HepG2 (cell line): ENCODE measurements at places on chromosomes 12 and 14. TPM values are rescaled to one million over a fixed set of nuclear protein-coding genes. Genes with fewer than 3 reads are reported as not detected.

The ST8SIA1 gene
- total RNA-seq = not detected in 2 replicates

DNA sequence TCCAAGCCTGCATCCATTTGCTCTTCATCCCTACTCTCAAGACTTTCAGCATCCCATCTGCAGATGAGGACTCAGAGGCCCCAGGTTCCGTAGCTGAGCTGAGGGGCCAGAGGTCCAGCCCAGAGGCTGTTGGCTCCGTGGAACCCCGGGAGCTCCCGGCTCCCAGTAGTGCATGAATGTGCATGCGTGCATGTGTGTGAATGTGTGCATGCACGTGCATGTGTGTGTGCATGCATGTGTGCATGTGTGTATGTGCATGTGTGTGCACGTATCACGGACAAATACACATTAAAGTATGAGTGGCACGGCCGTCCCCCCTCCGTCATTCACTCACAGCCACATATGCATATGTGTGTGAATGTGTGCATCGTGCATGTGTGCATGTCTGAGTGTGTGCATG, 149.9 kb downstream of the KIF26A start:
- 0 out of 3 replicates have a peak, but pooled peaks cover 3% of the 10 kb centered on the region for H3K27me3 ChIP-seq
- no peak overlapping the region for H3K27ac ChIP-seq
- no peak overlapping the region for H3K4me3 ChIP-seq
- no peaks in the 10 kb centered on the region for H3K36me3 ChIP-seq
- H3K4me1 ChIP-seq = no peaks in the 10 kb centered on the region
- no peak for DNase-seq

GRCh38 chr14:94517248-94517640, 8.0 kb upstream of the SERPINA12 start:
- no peaks in the 10 kb centered on the region for H3K36me3 ChIP-seq
- H3K4me1 ChIP-seq = peaks cover 91% of the 10 kb centered on the region
- H3K27me3 ChIP-seq = no peaks in the 10 kb centered on the region
- no peak overlapping the region for H3K4me3 ChIP-seq
- no peak overlapping the region for H3K27ac ChIP-seq

GRCh38 chr14:37413504-37414003, 181.5 kb downstream of the FOXA1 start:
- H3K36me3 ChIP-seq = no peaks in the 10 kb centered on the region
- DNase-seq = peak; percentile 69
- peaks cover 22% of the 10 kb centered on the region for H3K4me1 ChIP-seq
- peak overlapping the region; percentile 26 for H3K27ac ChIP-seq

The CACNA1C gene
- not detected in 2 replicates for total RNA-seq

- H3K27me3 ChIP-seq = peaks cover 4% of the 10 kb centered on the region; the same call in 1 of the 3 replicates
- H3K4me1 ChIP-seq = peaks cover 45% of the 10 kb centered on the region
- H3K27ac ChIP-seq = peak overlapping the region; percentile 82
- DNase-seq = no peak
- no peaks in the 10 kb centered on the region for H3K36me3 ChIP-seq
- peak overlapping the region; percentile 83 for H3K4me3 ChIP-seq
Measured at GRCh38 chr14:105476831-105477659, 2.4 kb downstream of the CRIP2 start.

GRCh38 chr12:132448463-132448820, 41.5 kb upstream of the FBRSL1 start:
- DNase-seq = no peak
- peaks cover 46% of the 10 kb centered on the region for H3K4me1 ChIP-seq
- peaks cover 28% of the 10 kb centered on the region for H3K27me3 ChIP-seq
- no peak overlapping the region for H3K4me3 ChIP-seq
- H3K36me3 ChIP-seq = no peaks in the 10 kb centered on the region

DNA sequence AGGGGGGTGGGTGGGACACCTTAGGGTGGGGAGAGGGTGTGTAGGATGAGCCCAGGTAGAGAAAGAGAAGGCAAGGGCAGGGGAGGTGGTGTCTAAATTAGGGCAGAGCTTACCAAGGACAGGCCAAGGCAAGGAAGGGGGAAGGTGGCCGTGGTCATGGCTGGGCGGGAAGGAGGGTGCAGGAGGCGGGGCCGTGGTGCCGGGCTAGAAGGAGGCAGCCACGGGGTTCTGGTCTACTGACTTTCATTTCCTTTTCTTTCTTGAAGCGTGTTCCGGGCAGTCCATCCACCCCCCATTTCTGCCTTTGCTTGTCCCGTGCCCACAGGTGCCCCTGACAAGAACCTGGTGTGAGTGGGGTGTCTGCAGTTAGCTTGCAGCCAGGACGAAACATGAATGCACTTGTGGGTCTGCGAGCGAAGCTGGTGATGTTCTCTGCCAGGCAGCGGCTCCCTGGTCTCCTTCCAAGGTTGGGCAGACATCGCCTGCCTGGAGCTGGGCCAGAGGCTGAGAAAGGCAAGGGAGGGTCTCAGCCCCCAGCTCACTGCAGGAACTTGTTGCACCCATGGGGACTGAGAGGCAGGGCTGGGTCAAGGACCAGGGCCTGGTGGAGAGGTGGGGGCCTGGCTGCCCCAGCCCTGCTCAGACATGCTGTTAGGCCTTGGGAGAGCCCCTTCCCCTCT, 58.2 kb downstream of the KIF26A start:
- H3K36me3 ChIP-seq = no peaks in the 10 kb centered on the region
- DNase-seq = no peak
- no peaks in the 10 kb centered on the region for H3K4me1 ChIP-seq

- H3K36me3 ChIP-seq = no peaks in the 10 kb centered on the region
- H3K4me3 ChIP-seq = no peak overlapping the region
- H3K4me1 ChIP-seq = no peaks in the 10 kb centered on the region
- H3K27me3 ChIP-seq = no peaks in the 10 kb centered on the region
- no peak overlapping the region for H3K27ac ChIP-seq
- no peak for DNase-seq
Measured at GRCh38 chr14:78335531-78335930, 165.4 kb downstream of the NRXN3 start.

The TMEM132D gene
- total RNA-seq = not detected in 2 replicates

The SLC7A8 gene
- total RNA-seq = not detected in 2 replicates

The AQP6 gene
- total RNA-seq = 0.51 and 1.3 TPM in 2 replicates

The HRK gene
- total RNA-seq = 0.02 TPM in 1 of 2 replicates, not detected in the other

- DNase-seq = no peak
- no peak overlapping the region for H3K27ac ChIP-seq
- no peak overlapping the region for H3K4me3 ChIP-seq
- no peaks in the 10 kb centered on the region; the same call in 1 of the 3 replicates for H3K27me3 ChIP-seq
Measured at GRCh38 chr12:76144245-76144549, 59.7 kb upstream of the NAP1L1 start.

DNA sequence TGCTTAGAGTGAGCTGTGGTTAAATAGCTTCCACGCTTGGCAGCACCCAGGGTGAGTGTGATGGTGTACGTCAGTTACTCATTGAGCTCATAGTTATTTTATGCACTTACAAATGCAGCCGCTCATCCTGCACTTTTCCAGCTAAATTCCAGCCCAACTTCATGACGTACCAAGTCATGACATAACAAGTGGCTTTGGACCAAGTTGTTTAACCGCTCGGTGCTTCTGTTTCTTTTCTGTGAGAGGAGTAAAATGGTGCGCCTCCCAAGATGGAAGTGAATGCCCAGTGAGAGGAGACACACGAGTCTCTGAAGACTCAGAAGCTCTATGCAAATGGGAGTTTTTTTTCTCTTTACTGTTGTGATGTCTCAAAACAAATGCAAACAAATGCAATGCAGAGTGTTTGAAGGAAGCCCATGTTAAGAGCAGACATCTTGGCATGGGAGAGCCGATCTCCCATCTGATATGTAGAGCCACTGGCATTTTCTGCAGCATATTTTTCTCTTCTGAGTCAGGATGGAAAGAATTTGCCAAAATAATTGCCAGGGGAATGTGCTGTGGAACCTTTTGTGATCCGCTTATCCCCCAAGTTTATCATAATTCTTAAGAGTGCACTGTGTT, 72.2 kb downstream of the FBXW8 start:
- no peaks in the 10 kb centered on the region for H3K36me3 ChIP-seq
- no peak for DNase-seq
- no peak overlapping the region for H3K27ac ChIP-seq
- H3K27me3 ChIP-seq = no peaks in the 10 kb centered on the region

- no peak overlapping the region for H3K4me3 ChIP-seq
- H3K36me3 ChIP-seq = no peaks in the 10 kb centered on the region
- no peaks in the 10 kb centered on the region for H3K4me1 ChIP-seq
- H3K27me3 ChIP-seq = no peaks in the 10 kb centered on the region; the same call in 2 of the 3 replicates
- no peak overlapping the region for H3K27ac ChIP-seq
Measured at GRCh38 chr12:127536833-127537428, 730.0 kb upstream of the TMEM132C start.

DNA sequence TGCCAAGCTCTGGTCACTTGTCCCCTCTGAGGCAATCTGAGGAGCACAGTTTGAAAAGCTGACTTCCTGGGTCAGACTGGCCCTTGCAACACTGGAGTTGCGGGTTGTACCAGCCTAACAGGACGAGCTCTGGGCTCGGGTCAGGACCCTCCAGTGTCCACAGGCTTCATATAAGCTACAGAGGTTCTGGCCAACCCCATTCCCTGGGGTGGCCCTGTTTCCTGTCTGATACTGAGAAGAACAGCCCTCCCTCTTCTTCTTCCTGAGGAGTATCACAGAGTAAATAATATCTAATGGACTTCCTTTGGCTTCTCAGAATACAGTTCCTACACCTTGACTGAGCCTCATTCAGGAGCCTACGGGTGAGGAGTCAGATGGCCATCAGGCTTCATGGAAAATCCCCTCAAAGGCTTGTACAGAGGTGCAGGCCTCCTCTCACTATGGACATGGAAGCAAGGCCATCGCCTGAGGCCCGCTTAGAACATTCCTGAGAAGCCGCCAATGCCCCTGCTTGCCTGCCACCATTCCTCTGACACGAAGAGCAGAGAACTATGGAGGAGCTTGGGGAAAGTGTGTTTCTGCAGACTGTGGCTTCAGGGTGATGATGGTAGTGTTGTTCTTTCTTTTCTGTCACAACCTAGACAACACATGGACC, 28.5 kb upstream of the ANO2 start:
- no peak overlapping the region for H3K27ac ChIP-seq
- no peak for DNase-seq
- no peaks in the 10 kb centered on the region for H3K36me3 ChIP-seq
- peaks cover 2% of the 10 kb centered on the region for H3K27me3 ChIP-seq

The NANOG gene
- total RNA-seq = 0.24 TPM in 1 of 2 replicates, not detected in the other

- no peak for DNase-seq
- H3K27me3 ChIP-seq = peaks cover 3% of the 10 kb centered on the region
- H3K4me1 ChIP-seq = no peaks in the 10 kb centered on the region
- H3K4me3 ChIP-seq = no peak overlapping the region
- H3K36me3 ChIP-seq = no peaks in the 10 kb centered on the region
Measured at GRCh38 chr14:104108570-104109541, 23.4 kb downstream of the ASPG start.

GRCh38 chr12:14846876-14847580, 3.7 kb upstream of the ART4 start:
- H3K27me3 ChIP-seq = no peaks in the 10 kb centered on the region
- DNase-seq = peak; percentile 23
- H3K36me3 ChIP-seq = no peaks in the 10 kb centered on the region
- peaks cover 38% of the 10 kb centered on the region for H3K4me1 ChIP-seq

- H3K27ac ChIP-seq = peak within 1 kb of the TSS; percentile 75
- peak; percentile 92 for DNase-seq
- H3K36me3 ChIP-seq = no peaks in the 10 kb centered on the region; the same call in 2 of the 3 replicates
- peaks cover 18% of the 10 kb centered on the region for H3K4me1 ChIP-seq
Measured at GRCh38 chr12:48851883-48852733, at the start of gene DDX23. Gene DDX23, minus strand, starts transcription at chr12:48852163. Its CDS starts 6,381 bp downstream, at chr12:48845782.

DNA sequence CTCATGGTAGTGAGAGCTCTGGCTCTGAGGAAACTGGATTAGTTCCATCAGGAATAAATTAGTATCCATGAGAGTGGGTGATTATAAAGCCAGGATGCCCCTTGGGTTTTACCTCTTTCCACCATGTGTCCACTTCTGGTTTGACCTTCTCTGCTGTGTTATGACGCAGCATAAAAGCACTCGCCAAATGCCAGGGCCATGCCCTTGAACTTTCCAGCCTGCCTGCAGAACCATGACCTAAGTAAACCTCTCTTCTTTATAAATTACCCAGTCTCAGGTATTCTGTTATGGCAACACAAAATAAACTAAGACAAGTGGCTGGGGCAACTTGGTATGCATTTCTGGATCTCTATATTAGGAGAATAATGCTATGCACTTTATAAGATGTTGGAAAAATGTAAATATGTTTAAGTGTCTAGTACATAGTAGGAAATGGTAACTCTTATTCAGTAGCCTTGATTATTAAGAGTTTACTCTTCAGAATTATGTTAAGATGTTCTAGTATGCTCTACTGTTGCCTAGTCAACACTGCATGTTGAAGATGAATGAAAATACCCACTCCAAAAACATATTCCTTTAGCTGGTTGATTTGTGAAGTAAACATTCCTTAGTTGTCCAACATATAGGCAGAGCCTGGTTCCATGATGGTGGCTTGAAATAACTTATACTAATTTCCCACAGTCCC, 455.6 kb upstream of the TMPO start:
- no peak overlapping the region for H3K27ac ChIP-seq
- no peak for DNase-seq
- no peaks in the 10 kb centered on the region for H3K36me3 ChIP-seq

The LBHD2 gene
- total RNA-seq = 0.72 and 1.00 TPM in 2 replicates

The ZBTB25 gene
- 3.0 and 3.5 TPM in 2 replicates for total RNA-seq

- no peak for DNase-seq
- H3K4me3 ChIP-seq = no peak overlapping the region
- H3K27me3 ChIP-seq = no peaks in the 10 kb centered on the region
- H3K27ac ChIP-seq = no peak overlapping the region
- H3K4me1 ChIP-seq = 0 out of 2 replicates have a peak, but pooled peaks cover 4% of the 10 kb centered on the region
- H3K36me3 ChIP-seq = no peaks in the 10 kb centered on the region
Measured at GRCh38 chr12:76636121-76636692, 76.6 kb upstream of the OSBPL8 start.
